ENCODE measurements at places on chromosomes 6 and 20.

DNA sequence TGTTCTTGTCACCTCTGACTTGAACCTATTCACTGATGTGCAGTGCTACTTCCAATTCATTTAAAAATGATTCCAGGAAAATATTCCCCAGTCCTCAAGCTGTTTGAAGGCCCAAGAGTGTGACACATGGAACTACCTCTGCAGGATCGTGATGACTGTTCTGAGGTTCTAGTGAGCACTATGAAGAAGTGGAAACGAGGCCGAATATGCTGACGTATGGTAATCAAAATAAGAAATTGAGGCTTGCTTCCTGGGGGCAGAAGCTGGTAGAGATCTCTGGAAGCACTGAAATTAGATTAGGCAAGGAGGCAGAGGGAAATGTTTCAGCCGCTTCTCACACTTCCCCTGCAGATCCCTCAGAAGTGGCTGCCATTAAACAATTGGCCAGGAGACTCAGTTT, 15.7 kb downstream of the TMEM242 start:
- no peak for DNase-seq

DNA sequence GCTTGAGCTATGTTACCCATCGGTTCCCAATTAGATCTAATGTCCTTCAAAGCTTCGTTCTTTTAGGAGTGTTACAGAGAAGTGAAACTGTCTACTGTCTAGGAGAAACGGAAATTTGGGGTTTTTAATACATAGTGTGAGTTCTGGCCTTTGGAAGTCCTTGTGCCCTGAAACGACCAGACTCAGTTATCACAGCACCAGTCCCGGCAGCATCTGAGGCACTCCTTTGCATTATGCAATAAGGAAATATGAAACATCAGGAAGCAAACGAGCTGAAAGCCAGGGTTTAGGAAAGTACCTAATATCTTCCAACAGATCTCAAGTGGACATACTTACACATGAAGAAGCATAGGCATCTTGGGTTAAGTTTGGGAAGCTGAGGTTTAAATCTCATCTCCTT, 61.8 kb upstream of the ADGRF1 start:
- DNase-seq, result no peak

DNA sequence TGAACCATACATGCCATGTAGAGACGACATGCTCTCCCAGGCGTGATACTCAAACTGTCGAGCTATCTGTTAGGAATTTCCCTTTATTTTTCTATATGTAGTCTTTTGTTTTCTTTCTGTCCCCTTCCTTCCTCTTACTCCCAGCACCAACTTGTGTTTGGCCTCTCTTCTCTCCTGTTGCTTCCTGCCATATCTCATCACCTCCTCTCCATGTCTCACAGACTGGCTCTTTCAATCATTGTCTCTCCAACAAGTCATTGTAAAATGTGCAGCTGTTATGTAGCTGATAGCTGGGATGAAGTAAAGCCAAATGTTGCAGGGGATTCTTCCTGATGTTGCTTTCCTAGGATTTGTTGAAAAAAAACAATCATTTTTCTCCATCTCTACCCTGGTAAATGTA, 234.5 kb downstream of the TMEM242 start:
- no peak for DNase-seq

GRCh38 chr20:48266571-48266970, 481.3 kb upstream of the SULF2 start:
- DNase-seq, result no peak

DNA sequence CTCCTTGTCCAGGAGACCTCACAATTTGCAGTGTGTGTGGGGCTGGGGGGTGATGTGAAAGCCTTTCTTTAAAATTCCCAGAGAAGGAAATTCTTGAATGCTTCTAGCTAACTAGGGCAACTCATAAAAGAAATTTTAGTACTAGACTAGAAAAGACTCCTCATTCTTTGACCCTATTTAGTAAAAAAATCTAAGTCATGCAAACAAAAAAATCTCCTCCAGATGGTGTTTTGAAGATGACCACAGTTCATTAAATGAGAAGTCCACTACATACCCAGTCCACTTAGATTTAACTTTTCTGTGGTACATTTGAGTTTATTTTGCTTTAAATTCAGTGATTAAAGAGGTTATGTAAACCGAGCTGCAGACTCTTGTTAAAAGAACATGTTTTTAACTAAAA, 67.5 kb downstream of the NDUFAF5 start:
- no peak for DNase-seq

- peak; percentile 79 for DNase-seq
These were observed 996 bp upstream of the NFKBIE start for GRCh38 chr6:44266347-44266746.

GRCh38 chr6:156311291-156311690, 465.9 kb upstream of the ARID1B start:
- DNase-seq, result no peak

GRCh38 chr6:80488190-80488589, 381.7 kb downstream of the BCKDHB start:
- DNase-seq, result peak; percentile 24

DNA sequence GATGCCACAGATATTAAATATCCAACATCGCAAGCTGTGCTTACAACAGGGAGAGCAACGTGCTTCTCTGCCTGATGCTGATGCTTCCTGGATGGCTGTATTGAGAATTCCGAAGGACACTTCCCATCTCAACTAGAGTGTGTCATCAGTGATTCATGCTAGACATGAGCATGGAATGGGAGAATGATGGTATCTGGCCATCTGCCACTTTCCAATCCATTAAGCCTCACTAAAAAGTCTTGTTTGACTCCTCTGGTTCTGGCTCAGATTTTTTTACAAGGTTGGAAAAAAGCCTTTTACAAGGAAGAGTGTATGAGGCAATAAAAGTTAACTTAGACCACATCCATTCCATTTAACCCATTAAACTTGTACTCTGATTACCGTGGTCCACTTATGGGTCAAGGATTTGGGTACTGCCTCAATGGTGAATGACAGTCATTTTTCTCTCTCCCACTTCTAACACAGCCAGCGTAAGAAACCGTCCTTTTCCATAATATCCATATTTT, 265.3 kb downstream of the UST start:
- DNase-seq, result no peak

DNA sequence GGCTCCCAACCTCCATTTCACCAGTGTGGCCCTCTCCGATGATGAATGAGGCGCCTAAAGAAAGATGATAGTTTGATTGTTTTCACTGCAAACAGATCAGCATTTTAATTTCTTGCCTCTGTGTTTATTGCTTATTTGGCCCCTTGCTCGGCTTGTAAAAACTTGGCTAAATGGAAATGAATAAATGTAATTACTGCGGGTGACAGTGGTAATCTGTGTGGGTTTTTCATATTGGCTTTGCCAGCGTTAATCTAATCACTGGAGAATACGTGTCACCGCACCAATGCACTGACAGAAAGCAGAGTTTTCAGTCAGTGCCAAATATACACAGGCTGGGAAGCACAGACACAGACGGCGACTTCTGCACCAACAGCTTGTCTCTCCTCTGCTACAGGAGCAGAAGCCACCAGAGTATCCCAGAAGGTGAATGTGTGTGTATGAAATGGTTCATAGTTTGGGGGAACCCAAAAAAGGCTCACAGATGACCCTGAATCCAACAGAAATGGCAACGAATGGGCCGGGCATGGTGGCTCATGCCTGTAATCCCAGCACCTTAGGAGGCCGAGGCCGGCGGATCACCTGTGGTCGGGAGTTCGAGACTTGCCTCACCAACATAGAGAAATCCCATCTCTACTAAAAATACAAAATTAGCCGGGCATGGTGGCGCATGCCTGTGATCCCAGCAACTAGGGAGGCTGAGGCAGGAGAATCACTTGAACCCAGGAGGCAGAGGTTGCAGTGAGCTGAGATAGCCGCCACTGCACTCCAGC, 534.0 kb downstream of the PKHD1 start:
- DNase-seq, result no peak

GRCh38 chr20:46053416-46053815, 24.4 kb downstream of the SLC12A5 start:
- DNase-seq, result peak; percentile 11

- no peak for DNase-seq
These were observed 14.7 kb upstream of the HMGN3 start for GRCh38 chr6:79249136-79249535.

DNA sequence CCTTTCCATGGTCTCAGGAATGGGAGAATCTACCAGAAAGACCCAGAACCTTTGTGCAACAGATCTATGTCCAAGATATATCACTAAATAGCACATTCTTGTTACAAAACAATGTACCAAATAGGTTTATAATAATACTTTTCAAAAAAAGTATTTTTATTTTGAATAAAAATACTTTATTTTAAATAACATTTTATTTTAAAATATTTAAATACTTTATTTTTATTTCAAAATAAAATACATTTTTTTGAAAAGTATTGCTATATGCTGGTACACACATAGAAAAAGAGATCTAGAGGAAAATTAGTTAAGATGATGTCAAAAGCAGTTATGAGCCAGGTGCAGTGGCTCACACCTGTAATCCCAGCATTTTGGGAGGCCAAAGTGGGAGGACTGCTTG, 16.8 kb upstream of the RALY start:
- DNase-seq, result no peak

GRCh38 chr6:138000941-138001340, 106.3 kb downstream of the PERP start:
- no peak for DNase-seq

DNA sequence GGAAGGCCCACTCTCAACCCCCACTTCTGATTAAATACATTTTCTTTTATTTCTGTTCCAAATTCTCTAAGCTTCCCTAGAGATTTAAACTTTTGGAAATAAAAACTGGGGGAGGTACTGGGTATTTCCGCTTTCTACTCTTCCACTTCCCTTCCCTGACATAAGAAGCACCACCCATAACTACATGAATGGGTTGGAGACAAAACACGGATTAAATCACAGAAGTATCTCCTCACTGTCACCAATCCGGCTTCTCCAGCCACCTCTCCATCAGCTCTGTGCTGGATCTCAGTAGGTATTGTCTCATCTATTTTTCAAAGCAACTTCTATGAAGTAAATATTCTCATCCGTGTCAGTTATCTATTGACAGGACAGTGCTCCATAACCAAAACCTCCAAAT, 150.7 kb downstream of the TSHZ2 start:
- DNase-seq, result no peak

GRCh38 chr6:135434095-135434494, 63.4 kb downstream of the AHI1 start:
- DNase-seq, result no peak

- DNase-seq, result no peak
These were observed 77.7 kb downstream of the RIPOR3 start for GRCh38 chr20:50613438-50614169.

- no peak for DNase-seq
These were observed 363.2 kb upstream of the FLRT3 start for GRCh38 chr20:14700639-14700960.

DNA sequence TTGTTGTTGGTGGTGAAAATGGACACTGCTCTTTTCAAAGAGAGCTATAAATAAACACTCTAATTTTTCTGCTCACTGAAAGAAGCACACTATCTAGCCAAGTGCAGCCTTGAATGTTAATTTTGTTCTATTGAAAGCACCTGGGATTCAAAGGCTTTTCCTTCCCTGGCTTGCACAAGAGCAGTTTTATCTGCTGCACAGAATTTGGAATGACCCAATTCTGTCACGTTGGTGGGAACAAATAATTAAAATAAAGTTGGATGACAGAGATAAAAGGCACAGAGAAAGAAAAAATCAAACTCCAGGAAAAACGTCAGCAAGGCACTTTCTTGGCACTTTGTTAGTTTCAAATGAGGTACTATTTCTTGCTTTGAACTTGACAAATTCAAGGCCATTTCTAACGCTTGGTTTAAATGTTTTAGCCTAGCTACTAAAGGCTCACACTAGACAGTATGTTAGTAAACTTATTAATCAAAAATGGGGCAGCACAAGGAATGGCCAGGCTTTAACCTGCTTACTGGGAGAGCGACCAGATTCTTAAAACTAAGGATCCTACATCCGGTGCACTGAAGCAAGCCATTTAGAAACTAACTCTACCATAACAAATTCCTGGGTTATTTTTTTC, 145.5 kb upstream of the ARG1 start:
- no peak for DNase-seq

GRCh38 chr6:6494677-6495076, 93.8 kb upstream of the LY86 start:
- peak; percentile 71 for DNase-seq

- DNase-seq, result no peak
These were observed 714.6 kb upstream of the GJE1 start for GRCh38 chr6:141418076-141418475.

DNA sequence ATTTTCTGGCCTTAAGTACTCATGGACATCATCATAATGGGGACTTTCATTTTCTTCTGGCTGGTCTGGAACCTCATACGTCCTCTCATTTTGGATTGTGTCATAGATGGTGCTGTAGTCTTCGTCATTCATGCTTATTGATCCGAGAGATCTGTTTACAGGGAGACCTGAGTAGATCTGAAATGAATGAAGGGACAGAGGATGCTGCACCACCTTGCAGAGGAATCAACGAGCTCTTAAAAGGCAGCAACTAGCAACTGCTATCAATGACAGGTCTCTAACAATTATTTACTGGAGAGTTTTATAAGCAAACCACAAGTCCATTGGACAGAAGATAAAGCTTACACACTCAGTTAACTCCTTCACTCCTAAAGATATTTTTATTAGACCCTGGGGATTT, 49.7 kb upstream of the ENPP4 start:
- DNase-seq, result no peak

GRCh38 chr6:163412801-163413344, 1.6 kb upstream of the QKI start:
- no peak for DNase-seq

DNA sequence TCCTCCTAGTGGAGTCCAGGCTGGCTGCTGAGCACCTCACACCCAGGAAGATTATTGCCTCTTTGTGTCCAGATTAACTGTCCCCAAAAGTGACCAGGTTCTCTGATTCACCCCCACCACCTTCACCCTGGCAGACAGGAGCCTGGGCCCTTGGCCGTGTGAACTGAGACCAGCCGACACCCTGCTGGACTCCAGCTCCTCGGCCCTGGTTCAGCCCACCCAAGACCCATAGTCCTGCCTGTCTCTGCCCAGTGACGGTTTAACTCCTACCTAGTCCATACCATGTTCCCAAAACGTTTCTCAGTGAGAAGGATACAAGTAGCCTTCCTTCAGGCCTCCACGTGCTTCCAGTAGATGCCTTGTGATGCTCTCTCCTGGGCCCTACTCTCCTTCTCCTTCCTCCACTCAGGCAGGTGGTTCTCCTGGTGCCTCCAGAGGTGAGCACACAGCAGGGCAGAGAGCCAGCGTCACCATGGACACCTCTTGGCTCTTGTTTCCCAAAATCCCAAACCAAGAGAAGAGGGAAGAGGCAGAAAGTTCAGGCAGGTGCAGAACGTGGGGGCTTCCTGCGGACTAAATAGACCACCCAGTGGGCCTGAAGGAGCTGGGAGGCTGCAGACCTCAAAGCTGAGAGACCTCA, 134.4 kb upstream of the CST7 start:
- no peak for DNase-seq
